ENCODE measurements at places on chromosomes 13 and 19.

- DNase-seq, result no peak
These were observed 102.6 kb upstream of the RNF113B start for GRCh38 chr13:98279473-98280175.

- no peak for DNase-seq
These were observed 4.9 kb upstream of the MBD3L3 start for GRCh38 chr19:7063339-7063738.

DNA sequence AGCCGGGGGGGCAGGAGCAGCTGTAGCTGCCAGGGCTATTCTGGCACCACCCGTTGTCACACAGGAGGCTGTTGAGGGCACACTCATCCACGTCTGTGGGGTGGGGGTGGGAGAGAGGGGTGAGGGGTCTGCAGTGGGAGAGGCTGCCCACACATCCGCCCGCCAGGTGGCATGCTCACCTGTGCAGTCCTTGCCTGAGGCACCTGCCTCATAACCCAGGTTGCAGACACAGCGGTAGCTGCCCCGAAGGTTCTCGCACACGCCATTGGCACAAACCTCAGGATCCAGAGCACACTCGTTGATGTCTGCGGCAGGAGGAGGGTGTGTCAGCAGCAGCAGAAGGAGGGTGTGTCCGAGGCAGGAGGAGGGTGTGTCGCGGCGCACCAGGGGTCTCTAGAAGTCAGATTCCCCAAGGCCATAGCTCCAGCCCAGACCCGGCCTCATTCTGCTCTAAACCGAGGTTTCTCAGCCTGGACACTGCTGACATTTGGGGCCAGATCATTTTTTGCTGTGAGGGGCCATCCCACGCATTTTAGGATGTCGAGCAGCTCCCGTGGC is 20.3 kb downstream of the FBN3 start:
- no peak for DNase-seq

- no peak for DNase-seq
These were observed 147.3 kb downstream of the SLC7A1 start for GRCh38 chr13:29448174-29448573.

- DNase-seq, result no peak
These were observed 17.8 kb upstream of the IGLON5 start for GRCh38 chr19:51293571-51294210.

DNA sequence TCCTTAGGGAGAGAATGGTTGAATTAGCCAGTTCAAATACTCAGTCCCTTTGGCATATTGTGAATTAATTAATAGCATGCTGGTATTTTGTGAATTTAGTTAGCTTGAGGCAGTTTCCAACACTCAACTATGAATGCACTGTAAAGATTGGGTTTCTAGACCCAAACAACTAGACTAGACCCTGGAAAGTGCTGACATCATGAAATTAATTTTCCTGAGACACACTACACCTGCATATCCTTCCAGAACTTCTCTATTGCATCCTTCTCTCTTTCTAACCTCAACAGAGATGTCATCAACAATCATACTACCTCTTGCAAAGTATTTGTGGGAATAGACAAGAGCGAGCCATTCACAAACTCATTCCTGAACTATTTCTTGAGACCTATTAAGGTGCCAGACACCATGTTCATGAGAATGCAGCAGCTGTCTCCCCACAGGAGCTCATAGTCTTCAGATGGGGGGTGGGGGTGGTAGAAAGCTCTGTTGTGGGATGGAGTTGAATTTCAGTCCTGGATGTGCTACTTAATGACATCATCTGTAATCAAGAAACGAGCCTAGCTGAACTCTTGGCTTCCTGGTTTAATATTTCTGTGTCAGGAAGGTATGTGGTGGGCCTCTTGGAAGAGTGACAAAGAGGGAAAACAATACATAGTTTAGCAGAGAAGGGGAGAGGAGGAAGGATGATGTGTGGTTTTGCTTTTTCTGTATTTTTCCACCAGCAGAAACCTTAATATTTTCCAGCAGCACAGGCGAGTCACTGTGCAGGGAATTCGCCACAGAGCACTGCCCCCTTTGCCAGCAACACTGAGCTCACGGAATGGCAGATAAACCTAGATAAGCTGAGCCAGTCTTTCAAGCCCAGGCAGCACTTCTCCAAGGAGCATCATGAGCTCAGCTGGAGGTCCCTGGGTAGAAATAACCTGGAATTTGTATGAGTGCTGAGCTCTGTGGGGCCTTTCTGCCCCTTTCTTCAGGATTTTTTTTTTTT is 53.1 kb upstream of the CYSLTR2 start:
- DNase-seq, result no peak

DNA sequence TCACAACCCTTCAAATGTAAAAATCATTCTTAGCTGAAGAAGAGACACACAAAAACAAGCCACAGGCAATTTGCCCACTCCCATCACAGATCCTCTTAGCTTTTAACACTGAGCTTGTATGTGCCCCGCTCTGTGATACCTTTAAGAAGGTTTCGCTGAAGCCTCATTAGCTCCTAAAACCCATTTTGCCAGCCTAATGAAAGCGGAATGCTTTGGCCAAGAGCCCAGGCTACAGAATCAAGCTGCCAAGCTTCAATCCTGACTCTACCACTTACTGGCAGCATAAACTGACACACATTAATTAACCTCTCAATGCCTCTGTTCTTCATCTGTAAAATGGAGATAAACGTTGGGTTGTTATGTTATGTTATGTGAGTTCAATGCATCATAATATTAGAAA is 10.5 kb downstream of the ZNF112 start:
- no peak for DNase-seq

- no peak for DNase-seq
These were observed 222.9 kb upstream of the HTR2A start for GRCh38 chr13:47119575-47120235.

- no peak for DNase-seq
These were observed 82.6 kb downstream of the KATNAL1 start for GRCh38 chr13:30224732-30225131.

GRCh38 chr13:24644036-24644435 is 36.2 kb upstream of the ATP12A start:
- DNase-seq, result no peak

- no peak for DNase-seq
These were observed 25.0 kb upstream of the VWA8 start for GRCh38 chr13:41985788-41986508.

GRCh38 chr13:112586334-112586960 is 1.5 kb downstream of the TUBGCP3 start:
- no peak for DNase-seq

GRCh38 chr13:111345682-111346081 is 25.2 kb downstream of the TEX29 start:
- no peak for DNase-seq

- no peak for DNase-seq
These were observed 24.2 kb downstream of the ELAVL1 start for GRCh38 chr19:7981199-7981598.

- DNase-seq, result no peak
These were observed 53.2 kb downstream of the PEX11G start for GRCh38 chr19:7435586-7435985.

- DNase-seq, result no peak
These were observed 1733.7 kb upstream of the PCDH20 start for GRCh38 chr13:63149375-63149774.

DNA sequence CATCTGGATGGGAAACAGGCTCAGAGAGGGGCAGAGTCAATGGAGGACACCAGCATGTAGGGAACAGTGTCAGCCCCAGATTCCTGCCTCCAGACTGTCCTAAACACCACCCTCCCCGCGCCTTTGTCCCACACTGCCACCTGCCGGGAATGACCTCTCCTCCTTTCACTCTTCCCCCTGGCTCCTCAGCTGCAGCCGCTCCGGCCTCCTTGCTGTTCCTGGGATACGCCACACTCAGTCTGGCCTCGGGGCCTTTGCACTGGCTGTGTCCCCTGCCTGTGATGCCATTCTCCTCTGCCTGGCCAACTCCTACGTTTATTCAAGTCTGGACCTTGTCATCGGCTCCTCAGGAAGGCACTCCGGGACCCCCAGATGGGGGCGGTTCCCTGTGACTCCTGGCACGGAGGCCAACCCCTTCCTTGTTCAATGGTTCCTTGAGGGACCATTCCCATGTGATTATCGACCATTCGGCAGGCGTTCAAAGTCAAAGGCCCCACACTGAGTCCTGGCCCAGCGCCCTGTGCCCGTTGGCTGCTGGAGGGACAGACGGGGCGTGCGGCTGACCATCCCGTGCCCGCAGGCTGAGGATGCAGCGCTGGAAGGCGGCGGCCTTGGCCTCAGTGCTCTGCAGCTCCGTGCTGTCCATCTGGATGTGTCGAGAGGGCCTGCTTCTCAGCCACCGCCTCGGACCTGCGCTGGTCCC is 15.8 kb downstream of the FUT6 start:
- no peak for DNase-seq

GRCh38 chr19:10390652-10391286 is 10.4 kb upstream of the TYK2 start:
- peak; percentile 69 for DNase-seq

DNA sequence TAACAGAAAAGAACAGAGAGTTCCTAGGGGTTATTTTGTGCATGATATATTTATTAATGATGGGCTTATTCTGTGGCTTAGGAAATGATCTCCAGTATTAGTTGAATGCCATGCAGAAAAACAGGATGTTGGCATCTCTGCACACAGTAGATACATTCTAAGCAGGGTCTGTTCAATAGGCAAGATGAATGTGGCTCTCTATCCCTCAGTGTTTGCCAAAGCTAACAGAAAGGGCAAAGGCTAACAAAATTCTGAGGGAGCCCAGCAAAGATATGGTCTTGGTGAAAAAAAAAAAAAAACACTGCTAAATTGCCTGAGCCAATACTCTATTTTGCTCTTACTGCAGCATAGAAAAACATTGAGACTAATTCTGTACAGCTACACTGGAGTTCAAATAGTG is 1095.8 kb downstream of the UQCRFS1 start:
- DNase-seq, result no peak

GRCh38 chr13:41700790-41701310 is 243.5 kb downstream of the RGCC start:
- no peak for DNase-seq

- DNase-seq, result no peak
These were observed 35.1 kb downstream of the GJA3 start for GRCh38 chr13:20125783-20126165.

GRCh38 chr13:52921194-52921593 is 72.8 kb upstream of the PCDH8 start:
- DNase-seq, result no peak

DNA sequence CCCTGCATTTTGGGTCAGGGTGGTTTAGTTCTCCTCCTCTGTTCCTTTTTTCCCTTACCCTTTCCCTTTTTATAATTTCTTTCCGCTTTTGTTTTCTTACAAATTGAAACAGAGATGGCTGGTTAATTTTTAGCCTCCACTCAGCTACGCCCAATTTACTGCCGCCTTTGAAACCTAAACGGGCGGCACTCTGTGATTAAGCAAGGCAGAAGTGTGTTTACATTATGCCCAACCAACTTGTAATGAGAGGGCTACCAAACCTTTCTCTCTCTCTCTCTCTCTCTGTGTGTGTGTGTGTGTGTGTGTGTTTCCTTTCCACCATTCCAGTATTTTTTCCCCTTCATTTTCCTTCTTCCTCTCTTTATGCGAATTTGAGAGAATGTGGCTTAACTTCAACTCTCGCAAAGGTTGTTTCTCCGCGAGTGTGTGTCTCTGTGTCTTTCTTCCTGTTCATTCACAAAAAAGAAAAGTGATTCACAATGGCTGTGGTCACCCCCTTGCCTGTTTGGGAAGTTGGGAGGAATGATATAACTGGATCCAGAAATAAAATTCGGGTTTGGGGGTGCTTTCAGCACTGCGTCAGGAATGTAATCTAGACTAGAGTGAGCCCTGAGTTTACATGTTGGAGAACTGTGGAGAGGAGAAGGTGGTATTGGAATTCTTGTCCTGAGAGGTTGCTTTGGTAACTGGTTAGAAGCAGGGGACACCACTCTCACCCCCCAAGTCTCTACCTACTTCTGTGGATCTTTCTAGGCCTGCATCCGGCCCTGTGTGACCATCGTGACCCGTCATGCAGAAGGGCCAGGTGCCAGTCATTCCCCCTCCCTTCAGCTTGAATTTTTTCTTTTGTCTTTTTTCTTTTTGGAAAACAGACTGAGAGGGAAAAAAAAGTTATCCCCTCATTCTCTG is 31.4 kb downstream of the NFIX start:
- DNase-seq, result no peak

DNA sequence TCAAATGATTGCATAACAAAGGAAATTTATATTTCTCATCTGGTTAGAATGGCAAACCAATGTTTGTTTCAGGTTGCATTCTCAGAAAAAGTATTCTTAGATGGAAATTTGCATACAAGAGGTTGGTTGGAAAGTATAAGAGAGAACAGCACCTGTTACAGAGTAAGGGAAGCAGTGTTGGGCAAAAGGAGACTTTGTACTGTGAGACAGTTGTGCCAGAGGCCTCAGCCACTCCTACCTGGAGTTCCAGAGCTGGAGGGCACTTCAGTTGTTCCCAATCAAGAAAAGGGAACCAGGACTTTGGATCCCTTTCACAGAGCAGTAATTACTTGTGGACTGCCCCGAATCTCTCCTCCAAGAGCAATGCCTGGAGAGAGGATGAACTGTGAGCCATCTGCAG is 81.8 kb downstream of the SPRY2 start:
- DNase-seq, result no peak

DNA sequence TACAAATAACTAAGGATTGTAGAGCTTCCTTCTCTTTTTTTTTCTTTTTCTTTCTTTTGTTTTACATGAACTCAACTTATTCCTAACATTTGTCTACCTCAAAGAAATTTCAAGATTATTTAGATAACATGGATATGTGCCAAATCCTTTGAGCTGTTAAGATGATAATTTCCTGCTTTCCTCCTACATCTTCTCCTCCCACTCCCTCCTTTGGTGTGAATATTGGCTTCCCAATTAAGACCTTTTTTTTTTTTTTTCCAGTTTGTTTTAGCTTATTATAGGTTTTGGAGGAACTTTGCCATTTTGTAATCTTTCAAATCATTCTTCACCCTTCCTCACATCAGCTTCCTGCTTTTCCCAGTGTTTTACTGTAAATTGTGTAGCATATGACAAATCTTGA is 10.6 kb downstream of the NHLRC3 start:
- DNase-seq, result no peak

DNA sequence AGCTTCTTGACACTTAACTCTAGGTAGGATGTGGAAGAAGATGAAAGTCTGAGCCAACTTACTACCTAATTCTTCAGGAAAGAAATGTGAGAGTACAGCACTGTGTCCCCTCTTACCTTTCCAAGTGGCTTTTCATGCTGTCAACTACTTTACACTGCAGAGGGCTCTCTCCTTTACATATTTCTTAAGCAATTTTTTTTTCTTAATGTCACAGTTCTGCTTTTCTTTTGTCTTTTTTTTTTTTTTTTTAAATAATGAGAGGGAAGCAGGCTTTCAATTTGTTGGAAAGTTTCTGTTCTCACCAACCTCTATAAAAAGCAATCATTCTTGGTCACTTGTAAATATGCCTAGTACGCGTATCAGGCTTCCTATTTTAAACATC is 212.7 kb upstream of the MIR17HG start:
- DNase-seq, result no peak

Data from retina (tissue), 1 donor.